ENCODE measurements at places on chromosomes 11 and 22.

DNA sequence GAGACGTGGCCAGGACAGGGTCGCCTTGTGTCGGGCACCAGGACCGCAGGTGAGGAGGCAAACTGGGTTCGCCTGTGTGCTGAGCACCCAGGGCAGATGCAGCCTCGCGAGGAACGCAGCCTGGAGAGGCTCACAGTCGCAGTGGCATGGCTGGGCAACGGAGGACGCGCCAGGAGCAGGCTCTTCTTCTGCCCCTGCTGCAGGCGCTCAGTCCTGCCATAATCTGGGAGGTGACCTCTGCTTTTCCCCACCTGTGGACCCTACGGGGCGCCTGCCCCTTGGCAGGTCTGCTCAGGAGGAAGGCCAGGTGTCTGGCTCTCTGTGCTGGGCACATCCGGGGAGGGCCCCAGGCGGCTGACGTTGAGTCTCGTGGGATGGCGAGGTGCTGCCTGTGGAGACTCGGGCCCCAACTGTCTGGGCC, 1136.2 kb downstream of the BRD1 start:
- DNase-seq, result no peak

DNA sequence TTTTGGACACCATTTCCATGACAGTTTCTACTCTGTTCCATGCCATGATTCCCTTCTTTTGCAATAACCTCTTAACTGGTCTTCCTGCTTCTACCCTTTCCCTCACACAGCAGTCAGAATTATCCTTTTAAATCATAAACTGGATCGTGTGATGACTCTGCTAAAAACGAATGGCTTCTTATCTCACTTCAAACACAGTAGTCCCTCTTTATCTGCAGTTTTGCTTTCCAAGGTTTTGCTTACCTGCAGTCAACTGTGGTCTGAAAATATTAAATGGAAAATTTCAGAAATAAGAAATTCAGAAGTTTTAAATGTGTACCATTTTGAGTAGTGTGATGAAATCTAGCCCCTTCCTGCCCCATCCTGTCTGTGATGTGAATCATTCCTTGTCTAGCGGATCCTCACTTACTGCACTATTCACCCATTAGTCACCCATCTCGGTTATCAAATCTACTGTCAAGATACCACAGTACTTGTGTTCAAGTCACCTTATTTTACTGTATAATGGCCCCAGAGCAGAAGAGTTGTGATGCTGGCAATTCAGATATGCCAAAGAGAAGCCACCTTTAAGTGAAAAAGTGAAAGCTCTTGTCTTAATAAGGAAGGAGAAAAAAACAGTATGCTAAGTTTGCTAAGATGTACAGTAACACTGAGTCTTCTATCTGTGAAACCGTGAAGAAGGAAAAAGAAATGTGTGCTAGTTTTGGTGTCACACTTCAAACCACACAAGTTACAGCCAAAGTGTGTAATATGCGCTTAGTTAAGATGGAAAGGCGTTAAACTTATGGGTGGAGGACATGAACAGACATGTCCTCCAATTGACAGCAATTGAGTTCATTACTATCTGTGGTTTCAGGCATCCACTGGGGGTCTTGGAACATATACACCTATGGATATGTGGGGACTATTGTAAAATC, 283.0 kb downstream of the DDX10 start:
- peak; percentile 24 for DNase-seq

DNA sequence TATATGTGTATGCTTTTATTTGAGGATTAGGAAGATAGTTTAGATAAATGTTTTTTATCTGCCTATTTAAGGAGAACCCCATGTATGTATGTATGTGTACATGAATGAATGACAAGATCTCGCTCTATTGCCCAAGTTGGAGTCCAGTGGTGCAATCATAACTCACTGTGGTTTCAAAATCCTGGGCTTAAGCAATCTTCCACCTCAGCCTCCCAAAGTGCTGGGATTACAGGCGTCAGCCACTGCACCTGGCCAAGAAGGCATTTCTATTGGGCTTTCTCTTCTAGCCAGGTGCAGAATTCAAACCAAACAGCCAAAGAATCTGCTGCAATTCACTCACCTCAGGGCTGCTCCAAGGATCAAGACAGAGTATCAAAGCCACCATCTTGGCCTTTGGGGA, 25.5 kb upstream of the DGKZ start:
- no peak for DNase-seq

DNA sequence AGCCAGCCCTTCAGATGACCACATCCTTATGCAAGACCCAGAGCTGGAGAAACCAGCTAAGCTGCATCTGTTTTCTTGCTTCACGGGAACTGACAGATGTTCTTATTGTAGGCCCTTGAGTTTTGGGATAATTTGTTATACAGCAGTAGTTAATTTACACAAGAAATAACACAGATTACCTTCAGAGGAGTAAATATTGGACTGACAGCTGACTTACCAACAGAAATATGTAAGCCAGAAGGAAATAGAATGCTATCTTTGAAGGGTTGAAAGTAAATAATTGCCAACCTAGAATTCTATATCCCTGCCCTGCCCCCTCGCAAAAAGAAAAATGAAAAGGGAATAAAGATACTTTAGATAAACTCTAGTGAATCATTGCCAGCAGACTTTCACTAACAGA, 124.1 kb downstream of the WNT7B start:
- DNase-seq, result no peak

DNA sequence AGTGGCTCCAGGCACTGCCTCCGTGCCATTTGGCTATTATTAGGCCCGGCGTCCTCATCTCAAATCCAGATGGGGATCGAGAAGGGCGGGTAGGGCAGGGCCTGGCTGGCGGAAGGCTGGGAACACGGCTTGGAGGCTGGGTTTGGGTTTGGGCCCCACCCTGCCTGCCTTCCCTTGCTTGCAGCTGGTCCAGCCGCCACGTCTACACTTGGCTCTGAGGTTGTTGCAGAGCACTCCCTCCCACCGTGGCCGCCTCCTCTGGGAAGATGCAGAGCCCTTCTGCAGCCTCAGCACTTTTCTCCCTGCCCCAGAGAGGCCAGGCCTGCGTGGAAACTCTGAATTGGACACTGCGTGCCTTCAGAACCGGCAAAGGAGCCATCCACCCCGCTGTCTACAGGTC, 5.2 kb upstream of the SMTN start:
- DNase-seq, result no peak

DNA sequence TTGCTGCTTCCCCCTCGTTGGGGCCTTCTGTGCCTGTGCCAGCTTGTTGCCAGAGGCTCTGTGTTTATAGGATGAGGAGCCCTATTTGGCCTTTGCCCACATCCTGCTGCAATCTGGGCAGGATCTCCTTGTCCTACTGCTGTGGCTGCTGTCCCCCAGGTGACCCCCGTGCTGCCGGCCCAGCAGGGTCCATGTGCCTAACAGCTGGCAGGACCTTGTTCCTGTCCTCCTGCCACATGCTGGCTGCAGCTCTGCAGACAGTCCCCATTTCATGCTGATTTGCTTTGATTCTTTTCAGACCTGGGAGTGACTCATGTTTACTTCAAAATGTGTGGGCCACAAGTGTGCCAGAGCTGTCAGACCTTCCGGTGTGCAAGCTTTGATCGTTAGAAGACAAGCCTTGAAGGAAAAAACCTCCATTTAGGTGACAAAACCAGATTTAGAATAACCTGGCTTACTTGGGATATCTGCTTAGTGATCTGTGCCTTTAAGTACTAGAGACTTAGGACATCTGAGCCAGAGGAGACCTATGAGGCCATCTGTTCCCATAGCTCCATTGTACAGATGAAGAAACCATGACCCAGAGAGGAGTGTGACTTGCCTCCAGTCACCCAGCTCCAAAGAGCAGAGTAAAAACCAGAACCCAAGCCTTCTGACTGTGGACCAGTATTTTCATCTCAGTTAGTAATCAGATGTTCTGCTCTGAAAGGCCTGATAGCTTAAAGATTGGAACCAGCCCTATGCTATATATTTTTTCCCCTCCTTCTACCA, 11.1 kb downstream of the NAV2 start:
- peak; percentile 69 for DNase-seq

- DNase-seq, result no peak
Measured at GRCh38 chr22:47301820-47302475, 539.5 kb downstream of the TBC1D22A start.
